ENCODE measurements at places on chromosomes 7 and 10. TPM values are rescaled to one million over a fixed set of nuclear protein-coding genes. Genes with fewer than 3 reads are reported as not detected.

DNA sequence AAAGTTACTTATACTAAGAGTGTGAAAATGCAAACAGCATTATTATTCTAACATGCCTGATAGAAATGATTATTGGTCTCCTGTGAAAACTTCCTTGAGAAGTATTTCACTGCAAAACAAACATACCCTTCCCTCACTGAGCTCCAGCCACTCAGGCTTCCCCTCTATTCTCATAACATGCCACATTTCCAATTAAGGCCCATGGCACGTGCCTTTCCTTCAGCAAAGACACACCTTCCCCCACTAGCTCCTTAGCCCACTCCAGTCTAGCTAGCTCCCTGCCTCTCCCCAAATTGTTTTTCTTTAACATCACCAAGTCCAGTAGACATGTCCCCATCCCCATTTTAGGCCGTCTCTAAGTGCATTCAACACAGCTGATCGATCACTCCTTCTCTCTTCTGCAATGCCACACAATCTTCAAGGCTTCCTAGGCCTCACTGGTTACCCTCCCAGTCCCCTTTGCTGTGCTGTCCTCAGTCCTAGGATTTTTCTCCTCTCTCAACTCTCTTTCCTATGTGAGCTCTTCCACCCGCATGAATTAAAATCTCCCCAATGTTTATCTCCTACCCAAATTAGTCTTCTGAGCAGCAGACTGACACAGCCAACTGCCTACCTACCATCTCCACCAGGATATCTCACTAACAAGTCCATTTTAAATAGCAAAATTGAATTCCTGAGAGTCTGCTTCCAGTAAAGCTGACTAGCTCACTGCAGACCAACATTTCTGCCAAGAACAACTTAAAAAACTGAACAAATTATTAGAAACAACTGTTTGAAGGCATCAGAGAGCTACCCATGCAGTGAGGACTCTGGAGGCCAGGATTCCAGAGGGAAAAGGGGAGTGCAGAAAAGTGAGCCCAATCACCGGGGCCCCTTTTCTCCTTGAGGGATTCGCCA lies 11.9 kb downstream of the CYTH3 start:
- DNase-seq, result no peak

DNA sequence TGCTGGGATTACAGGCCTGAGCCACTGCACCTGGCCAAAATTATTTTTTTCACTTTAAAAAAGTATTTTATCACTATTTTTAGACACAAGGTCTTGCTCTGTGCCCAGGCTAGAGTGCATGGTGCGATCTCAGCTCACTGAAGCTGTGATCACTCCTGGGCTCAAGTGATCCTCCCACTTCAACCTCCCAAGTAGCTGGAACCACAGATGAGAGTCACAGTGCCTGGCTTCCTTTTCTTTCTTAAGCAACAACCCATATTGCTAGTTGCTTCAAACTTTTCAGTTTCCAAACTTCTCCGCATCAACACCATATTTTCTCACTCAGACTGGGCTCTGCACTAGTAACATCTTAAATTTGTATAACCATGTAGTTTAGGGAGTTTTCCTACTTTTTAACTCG lies 9.5 kb upstream of the SMC3 start:
- no peak for DNase-seq

The IL2RA gene
- total RNA-seq, result 706 TPM

DNA sequence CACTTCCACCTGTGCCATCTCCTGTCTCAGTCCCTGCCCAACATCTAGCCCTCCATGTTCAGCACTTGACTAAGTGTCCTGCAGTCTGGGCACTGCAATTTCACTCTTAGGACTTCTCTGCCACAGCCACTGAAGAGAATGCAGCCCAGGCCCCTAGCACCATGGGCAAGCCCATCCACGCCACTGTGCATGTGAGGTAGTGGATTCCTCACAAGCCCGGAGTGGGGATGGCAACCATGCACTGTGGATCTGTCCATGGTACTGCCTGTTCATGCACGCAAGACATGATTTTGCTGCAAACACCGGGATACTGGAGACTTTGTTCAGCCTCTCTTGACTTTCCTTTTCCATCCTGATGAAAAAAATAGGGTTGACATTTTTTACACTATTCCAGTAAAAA lies 12.3 kb downstream of the DDC start:
- no peak for DNase-seq

The C10orf67 gene
- 0.23 TPM for total RNA-seq

- DNase-seq, result no peak
These were observed 7.3 kb upstream of the CABCOCO1 start for GRCh38 chr10:61655335-61655851.

GRCh38 chr7:142111499-142111898 lies at the start of gene MGAM2:
TSS of gene MGAM2 (plus strand) at chr7:142111718. CDS start at chr7:142116874, 5,156 bp downstream.
- DNase-seq, result no peak

DNA sequence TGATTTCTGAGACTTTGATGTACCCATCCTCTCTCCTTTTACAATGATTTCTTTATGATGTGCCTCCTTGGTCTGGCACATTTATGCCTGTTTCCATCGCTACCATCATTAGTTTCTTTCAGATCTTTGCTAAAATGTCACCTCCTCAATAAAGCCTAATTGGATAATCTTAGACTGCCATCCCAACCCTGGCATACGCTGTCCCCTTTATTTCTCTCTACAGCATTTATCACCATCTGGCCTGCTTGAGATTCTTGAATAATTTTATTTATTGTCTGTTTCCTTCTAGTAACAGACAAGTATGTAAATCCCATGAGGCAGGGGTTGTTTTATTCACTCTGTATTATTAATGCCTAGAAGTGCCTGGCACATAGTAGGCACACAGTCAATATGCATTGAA lies 6.7 kb upstream of the DNTT start:
- no peak for DNase-seq

The GIMAP2 gene
- 56.5 TPM for total RNA-seq

DNA sequence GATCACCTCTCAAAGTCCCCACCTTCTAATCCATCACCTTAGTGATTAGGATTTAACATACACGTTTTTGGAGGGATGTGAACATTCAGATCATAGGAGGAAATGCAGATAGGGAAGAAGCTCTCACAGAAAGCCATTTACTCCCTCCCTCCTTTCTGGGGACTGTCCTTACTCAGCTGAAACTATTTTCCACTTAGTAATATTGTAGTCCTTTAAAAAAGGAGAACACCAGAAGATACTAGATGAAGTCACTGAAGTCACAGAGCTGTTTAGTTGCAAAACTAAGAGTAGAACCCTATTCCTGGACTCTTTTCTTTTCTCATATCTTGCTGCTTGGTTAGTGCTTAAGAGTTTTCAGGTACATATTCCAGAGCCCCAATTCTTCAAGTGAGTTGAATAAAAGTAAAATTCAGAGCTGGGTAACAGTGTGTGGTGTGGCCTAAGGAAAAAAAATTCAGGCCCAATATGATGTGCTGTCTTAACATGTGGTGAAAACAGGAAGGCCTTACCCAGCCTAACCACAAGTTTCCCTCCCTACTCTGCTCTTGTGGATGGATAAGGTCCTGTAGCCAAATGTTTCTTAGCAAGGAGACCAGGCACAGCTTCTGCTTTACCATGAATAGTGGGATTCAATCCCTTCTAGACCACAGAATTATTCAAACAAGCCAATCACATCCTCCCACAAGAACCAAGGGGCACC lies 135.7 kb downstream of the INHBA start:
- DNase-seq, result no peak

The MYL10 gene
- not detected for total RNA-seq

DNA sequence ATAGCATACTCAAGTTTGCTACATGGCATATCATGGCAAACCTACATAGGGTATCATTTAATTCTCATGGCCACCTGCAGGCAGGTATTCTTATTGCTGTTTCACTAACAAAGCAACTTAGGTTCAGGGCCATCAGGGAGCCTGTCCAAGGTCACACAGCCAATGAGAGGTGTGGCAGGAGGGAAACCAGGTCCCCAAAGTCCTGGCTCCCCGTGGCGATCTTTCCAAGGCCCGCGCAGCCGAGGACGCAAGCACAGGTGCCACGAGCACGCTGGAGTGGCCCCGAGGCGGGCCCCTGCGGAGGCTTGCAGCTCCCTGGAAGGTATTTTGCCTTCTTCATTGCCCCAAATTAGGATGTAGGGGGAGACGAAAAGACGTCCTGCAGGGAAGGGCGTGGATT lies 20.8 kb downstream of the PRKAG2 start:
- no peak for DNase-seq

DNA sequence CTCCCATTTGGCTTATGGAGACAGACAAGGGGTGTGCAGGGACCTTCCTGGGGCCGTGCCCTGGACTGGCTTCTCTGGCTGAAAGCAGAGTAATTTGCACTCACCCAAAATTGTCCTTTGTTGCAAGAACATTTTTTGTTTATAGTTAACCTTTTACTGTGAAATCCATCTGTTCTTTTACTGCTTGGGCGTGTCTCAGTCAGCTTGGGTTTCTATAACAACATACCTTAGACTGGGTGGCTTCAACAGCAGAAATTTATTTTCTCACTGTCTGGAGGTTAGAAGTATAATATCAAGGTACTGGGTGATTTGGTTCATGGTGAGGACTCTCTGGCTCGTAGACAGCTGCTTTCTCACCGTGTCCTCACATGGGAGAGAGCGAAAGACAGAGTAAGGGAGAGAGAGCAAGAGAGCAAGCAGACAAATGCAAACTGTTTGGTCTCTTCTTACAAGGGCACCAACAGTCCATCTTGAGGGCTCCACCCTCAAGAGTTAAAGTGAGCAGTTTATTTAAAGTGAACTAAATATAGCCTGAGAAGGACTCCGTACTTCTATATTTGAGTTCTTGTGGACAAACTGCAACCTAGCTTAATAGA lies 131.0 kb upstream of the NPY start:
- no peak for DNase-seq

- no peak for DNase-seq
These were observed 459 bp downstream of the ZDHHC6 start for GRCh38 chr10:112446055-112446854.
